RWPE2 (cell line): ENCODE measurements at places on chromosomes 3 and 15.

GRCh38 chr3:17505856-17506255, 236.6 kb downstream of the TBC1D5 start:
- no peak for DNase-seq

- DNase-seq: no peak
Measured at GRCh38 chr15:65264863-65265430, 21.7 kb downstream of the PARP16 start.

DNA sequence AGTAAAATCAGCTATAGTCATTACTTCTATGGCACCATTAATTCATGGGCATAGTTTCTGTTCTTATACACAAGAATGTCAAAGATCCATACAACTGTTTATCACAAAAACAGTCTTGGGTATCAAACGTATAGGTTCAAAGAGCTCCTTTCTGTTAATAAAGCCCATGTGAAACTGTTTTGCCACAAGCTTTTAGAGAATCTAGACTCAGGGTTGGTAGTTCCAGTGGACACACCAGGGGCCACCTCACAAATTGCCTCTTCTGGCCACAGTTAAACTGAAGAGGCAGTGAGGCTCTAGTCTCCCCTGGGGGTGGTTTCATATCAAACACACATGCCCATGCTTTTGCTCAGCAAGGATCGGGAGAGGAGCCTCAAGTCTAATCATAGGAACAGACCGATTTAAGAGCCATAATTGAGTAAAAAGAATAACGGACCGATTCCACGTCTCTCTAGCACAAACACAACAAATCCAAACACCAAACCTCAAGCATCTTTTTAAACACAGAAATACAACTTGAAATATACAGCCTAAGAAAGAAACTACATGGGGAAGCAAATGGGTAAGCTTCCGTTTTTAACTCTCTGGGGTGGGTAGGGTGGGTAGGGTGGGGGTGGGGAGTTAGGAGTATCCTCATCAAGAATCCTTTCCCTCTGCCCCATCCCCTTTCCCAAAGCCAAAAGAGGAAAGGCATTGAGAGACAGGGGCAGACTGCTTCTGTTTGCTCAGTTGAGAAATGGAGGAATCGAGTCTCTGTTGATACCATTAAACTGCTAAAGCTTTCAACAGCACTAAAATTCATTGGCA, 443.3 kb downstream of the MAGI1 start:
- no peak for DNase-seq

- DNase-seq: no peak
Measured at GRCh38 chr15:41128174-41128902, 12.3 kb upstream of the INO80 start.

DNA sequence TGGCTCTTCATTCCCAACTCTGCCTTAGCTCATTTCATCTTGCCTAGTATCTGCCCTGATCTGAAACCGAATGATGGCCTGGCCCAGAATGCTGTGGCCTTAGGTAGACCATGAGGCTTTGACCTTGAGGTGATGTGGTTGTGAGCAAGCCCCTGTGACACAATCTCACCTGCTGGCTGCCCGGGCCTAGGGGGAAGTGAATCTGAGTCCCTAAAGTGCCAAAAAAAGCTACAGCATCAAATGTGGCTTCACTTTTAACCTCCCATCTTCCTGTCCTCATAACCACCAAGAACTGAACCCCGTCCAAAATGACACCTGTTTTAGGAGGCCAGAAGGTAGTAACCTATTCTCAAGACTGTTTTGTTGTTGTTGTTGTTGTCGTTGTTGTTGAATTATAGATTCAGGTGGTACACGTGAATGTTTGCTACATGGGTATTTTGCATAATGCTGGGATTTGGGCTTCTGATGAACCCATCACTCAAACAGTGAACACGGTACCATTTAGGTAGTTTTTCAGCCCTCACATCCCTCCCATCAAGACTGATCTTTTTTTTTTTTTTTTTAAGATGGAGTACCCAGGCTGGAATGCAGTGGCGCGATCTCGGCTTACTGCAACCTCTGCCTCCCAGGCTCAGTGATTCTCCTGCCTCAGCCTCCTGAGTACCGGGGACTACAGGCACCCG, 54.6 kb downstream of the MCCC1 start:
- no peak for DNase-seq

GRCh38 chr3:1172644-1173043, 79.8 kb downstream of the CNTN6 start:
- no peak for DNase-seq

GRCh38 chr15:71807125-71807629, 3.2 kb upstream of the NR2E3 start:
- DNase-seq: no peak

- DNase-seq: no peak
Measured at GRCh38 chr3:29274667-29275066, 6.2 kb upstream of the RBMS3 start.

GRCh38 chr3:174159604-174160003, 699.5 kb upstream of the NAALADL2 start:
- no peak for DNase-seq

DNA sequence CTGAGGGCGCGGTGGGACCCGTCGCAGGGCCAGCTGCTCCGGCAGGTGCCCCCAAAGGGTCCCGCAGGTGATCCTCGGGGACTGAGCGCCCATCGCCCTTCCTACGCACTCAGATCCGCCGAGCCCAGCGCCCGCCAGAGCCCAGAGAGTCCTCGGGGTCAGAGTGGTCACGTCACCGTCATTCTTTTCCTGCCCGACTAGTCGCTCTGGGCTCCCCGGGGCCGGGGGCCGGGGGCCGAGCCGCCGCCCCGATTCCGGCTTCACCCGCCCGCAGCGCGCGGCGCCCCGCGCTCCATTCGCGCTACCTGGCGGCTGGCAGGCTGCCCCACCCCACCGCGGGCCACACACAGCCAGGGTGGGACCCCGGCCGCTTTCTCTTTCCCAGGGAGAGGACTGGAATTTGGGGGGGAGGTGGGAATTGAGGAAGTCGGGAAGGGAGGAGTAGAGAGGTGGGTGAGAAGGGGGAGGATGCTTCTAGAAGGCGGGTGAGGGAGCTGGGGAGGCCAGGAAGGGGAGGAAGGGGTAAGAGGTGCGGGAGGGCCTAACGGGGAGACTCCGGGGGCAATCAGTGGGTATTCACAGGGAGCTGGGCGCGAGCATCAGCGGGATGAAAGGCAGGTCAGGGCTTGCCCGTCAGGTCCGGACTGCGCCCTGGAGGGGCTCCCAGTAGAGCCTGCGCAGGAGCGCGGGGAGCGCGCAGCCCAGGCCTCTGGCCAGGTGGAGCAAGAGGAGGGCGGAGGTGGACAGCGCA, 36.1 kb upstream of the EPHB3 start:
- DNase-seq: no peak
